ENCODE measurements at places on chromosomes 16 and 17. TPM values are rescaled to one million over a fixed set of nuclear protein-coding genes. Genes with fewer than 3 reads are reported as not detected.

GRCh38 chr17:4221899-4222659 is 41.7 kb downstream of the ANKFY1 start:
- H3K4me3 ChIP-seq: no peak overlapping the region
- H3K27ac ChIP-seq: peak overlapping the region; percentile 66
- peaks cover 23% of the 10 kb centered on the region for H3K36me3 ChIP-seq
- peaks cover 20% of the 10 kb centered on the region for H3K4me1 ChIP-seq

The RNF222 gene
- total RNA-seq: not detected

- H3K4me1 ChIP-seq: peaks cover 4% of the 10 kb centered on the region
- no peaks in the 10 kb centered on the region for H3K27me3 ChIP-seq
- DNase-seq: no peak
- H3K4me3 ChIP-seq: no peak overlapping the region
- H3K36me3 ChIP-seq: peaks cover 11% of the 10 kb centered on the region
Observed at GRCh38 chr16:53631236-53632025, 72.2 kb downstream of the RPGRIP1L start.

DNA sequence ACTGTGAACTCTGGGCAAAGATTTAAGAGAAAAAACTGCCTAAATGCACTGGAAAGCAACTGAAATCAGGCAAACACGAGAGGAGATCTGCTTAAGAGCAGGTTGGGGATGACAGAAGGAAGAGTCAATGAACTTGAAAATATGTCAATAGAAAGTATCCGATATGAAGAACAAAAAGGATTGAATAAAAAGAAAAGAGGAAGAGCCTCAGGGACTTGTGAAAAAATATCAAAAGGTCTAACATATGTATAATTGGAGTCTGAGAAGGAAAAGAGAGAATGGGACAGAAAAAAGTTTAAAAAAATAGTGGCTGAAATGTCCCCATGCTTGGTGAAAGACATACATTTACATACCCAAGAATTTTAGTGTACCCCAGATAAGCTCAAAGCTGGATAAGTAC is 195.5 kb downstream of the COPRS start:
- H3K4me1 ChIP-seq: no peaks in the 10 kb centered on the region
- H3K4me3 ChIP-seq: no peak overlapping the region
- no peak for DNase-seq
- no peak overlapping the region for H3K27ac ChIP-seq

The CHAD gene
- not detected for total RNA-seq

The KRTAP4-9 gene
- not detected for total RNA-seq

DNA sequence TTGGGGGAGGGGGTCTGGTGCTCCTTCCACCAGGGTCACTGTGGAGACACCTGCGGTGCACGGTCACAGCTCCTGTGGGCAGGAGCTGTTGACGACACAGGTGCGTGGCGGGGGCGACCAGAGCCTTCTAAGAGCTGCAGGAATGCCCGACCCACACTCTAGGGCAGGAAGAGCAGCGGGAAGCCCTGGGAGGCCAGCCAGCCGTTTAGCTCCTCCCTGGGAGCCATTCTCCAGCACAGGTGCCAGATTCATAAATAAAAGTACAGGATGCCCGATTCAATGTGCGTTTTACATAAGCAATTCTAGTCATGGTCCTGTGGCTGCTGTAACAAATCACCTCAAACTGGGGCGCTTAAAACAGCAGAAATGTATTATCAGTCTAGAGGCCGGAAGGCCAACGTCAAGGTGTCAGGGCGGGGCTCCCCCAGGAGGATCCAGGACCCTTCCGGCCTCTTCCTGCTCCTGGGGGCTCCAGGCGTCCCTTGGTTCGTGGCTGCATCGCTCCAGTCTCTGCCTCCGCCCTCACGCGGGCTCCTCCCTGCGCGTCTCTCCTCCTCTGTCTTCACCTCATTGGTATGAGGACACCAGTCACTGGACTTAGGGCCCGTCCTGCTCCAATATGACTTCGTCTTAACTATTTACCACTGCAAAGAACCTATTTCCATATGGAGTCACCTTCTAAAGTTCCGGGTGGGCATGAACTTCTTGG is 155.4 kb downstream of the FOXL1 start:
- no peak overlapping the region for H3K27ac ChIP-seq
- H3K27me3 ChIP-seq: peaks cover 61% of the 10 kb centered on the region
- H3K36me3 ChIP-seq: no peaks in the 10 kb centered on the region
- DNase-seq: no peak

- H3K27ac ChIP-seq: peak overlapping the region; percentile 84
- H3K4me1 ChIP-seq: peaks cover 38% of the 10 kb centered on the region
- H3K4me3 ChIP-seq: peak overlapping the region; percentile 25
- peak; percentile 85 for DNase-seq
- H3K27me3 ChIP-seq: peaks cover 4% of the 10 kb centered on the region
Observed at GRCh38 chr17:81328978-81329926, 34.1 kb upstream of the SLC38A10 start.

DNA sequence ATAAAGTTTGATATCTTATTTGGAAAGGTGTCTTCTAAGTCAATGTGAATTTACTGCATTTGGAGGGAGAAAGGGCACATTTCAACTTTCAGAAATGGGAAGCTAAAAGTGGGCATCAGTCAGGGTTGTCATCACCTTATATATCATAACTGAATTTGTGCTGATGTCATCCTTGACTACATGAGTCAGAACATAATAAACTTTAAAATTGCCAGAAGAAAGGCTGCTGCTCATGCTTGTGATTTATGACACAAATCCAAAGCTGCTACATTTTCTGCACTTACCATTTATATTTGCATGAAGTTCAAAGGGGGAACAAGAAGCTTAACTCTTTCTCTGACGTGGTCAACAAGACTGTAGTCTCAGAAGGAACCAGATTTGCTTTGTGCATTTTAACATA is 196.6 kb downstream of the UTP18 start:
- H3K27me3 ChIP-seq: no peaks in the 10 kb centered on the region
- H3K4me1 ChIP-seq: no peaks in the 10 kb centered on the region
- no peak for DNase-seq
- no peak overlapping the region for H3K4me3 ChIP-seq
- H3K27ac ChIP-seq: no peak overlapping the region
- H3K36me3 ChIP-seq: no peaks in the 10 kb centered on the region
